LHCN-M2 (cell line): ENCODE measurements at places on chromosomes 7 and 10.
A peak's percentile ranks its signal among the peaks of the same experiment; 100 is the strongest.

DNA sequence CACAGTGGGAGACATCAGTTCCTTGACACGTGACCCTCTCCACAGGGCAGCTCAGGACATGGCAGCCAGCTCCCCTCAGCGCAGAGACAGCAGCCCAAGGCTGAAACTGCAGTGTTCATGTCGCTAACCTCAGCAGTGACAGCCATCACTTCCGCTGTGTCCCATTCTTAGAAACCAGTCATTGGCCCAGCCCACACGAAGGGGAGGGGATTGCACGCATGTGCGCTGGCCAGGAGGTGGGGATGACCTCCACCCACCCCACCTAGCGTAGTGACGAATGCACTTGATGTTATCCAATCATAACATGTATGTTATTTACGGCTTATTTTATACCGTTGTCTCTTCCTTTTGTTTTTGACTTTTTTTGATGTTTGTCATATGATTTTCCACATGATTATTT is 36.9 kb upstream of the EGFR start:
- no peak for DNase-seq

- no peak for DNase-seq
Measured at GRCh38 chr7:18390535-18390907, 105.0 kb upstream of the HDAC9 start.

DNA sequence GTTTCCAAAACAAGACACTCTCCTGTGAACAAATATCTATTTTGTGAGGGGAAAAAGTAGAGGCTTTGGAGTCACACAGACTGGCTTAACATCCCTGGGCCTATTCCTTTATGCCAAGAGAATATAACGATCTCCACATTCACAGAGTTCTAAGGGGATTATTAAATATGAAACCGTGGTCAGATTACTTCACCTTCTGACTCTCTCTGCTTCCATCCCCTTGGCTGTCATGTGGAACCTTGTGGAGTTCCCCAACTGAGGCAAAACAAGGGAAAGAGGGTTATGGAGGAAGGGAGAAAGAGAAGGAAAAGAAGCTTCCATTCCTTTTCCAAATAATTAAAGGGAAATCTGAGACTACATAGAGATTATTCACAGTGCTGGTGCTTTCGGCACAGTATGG is 55.5 kb upstream of the ATP6V0A4 start:
- DNase-seq = no peak

DNA sequence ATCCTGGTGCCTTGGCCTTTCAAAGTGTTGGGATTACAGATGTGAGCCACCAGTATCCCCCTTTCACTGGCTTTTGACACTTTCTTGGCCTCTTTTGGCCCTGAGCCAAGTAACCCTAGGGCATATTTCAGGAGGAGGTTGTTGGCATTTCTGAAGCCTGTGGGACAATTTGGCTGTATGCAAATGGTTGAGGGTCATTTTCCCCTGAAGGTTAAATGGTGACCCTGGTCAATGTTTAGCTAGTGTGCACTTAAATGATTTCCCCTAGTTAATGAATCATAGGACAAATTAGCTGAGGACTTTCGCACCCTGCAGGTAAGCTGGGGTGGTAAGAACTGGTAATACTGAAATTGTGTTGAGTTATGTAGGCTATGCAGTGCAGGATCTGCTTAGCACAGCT is 660.5 kb downstream of the LRMDA start:
- DNase-seq = no peak

GRCh38 chr7:117941138-117941810 is 68.0 kb upstream of the CTTNBP2 start:
- DNase-seq = no peak

DNA sequence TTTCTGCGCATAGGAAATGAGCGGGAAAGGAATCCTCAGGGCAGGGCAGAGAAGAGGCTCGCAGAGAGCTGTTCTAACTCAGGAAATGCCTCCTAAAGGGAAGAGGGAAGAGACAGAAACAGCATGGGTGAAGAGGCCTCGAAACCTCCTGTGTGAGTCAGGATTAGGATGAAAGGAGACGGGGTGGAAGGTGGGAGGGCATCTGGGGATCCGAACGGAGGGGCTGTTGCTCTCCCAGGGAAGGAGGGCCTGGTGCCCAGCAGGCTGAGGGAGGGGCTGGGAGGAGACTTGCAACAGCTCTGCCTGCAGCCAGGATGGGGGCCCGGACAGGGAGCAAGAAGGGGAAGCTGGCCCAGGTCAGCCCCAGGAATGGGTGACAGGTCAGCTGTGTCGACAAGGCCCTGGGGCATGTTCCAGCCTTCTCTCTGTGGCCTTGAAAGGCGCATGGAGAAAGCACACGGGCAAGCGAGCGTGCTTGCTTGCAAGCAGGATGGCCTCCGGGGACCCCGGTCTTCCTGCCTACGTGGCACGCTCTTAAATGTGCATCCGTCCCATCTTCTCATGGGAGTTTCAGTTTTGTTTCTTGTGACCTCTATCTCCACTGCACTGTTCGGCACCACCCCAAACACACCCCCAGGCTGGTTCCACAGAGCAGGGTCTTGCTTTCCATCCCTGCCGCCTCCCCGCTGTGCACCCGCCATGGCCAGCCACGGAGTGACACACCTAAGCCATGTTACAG is 63.5 kb downstream of the HIPK2 start:
- no peak for DNase-seq

GRCh38 chr10:17233286-17233991 is 5.4 kb downstream of the VIM start:
- DNase-seq = no peak

- no peak for DNase-seq
Measured at GRCh38 chr7:29843093-29843492, 36.8 kb downstream of the WIPF3 start.

- DNase-seq = no peak
Measured at GRCh38 chr7:139798892-139799291, 21.1 kb upstream of the HIPK2 start.

DNA sequence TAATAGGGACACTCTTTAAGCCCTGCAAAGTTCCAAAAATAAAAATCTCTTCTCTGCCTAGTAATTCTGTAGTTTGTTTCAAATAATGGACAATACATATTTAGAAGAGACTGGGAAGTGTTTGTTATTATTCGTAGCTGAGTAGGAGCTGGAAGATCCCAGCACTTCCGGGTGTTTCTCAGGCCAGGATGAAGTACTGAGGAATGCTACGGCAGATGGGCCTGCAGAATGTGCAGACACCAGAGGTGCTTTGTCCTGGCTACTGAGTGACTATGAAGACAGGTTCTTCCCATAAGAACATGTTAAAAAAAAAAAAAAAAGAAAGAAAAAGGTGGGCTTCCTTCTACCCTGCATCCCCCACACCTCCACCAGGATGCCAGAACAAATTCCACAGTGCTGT is 36.1 kb downstream of the ETV1 start:
- DNase-seq = no peak

GRCh38 chr10:13056456-13057077 is 43.4 kb upstream of the OPTN start:
- DNase-seq = peak; percentile 15

DNA sequence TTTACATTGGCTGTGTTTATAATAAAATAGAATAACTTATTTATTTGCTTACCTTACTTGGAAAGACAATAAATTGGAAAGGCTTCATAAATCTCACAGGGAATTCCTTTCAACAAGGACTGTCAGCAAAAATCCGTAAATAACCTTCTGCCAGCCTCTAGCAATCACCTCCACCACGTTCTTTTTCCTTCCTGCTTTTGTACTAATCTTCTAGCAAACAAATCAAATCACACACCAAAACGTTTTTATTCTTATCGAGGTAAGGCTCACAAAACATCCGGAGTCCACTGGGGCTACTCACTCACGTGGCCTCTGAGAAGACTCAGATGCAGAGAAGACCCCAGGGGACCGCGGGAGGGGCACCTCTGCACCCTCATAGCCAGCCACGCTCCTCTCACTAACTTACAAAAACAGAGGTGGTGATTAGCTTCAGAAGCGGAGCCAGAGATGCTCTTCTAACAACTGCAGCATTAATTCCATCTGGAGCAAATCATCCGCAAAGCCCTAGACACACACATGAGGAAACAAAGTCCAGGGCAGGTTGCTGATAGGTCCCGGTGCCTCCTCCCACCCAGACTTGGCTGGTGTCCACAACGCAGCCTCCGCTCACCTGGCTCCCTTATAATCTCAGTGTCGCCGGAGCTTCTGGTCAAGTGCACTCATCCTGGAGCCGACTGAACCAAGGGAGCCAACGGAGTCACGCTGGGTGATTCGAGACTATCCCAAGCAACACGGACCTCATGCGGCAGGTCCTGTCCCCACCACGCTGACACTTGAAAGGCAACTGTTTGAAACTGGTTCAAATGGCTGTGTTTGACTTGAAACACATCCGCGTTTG is 22.5 kb downstream of the CTBP2 start:
- DNase-seq = no peak

GRCh38 chr10:43939939-43940820 is 291.5 kb upstream of the ZNF32 start:
- peak; percentile 32 for DNase-seq

DNA sequence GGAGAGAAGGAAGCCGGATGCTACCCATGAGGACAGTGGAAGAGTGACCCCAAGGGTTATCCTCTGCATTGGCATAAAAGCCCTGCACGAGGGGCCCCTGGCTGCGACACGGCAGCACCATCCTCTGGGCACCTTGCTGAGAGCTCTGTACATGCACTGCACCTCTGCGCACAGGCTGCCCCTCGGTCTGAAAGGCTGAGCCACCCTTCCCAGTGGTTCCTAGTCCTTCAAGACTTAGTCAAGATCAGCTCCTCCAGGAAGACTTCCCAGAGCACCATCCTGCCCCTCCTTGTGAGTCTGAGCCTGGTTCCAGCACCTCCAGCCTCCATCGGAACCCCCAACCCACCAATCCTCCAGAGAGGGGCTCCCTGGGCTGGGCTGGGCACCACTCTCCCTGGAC is 37.9 kb upstream of the CNPY1 start:
- DNase-seq = no peak

DNA sequence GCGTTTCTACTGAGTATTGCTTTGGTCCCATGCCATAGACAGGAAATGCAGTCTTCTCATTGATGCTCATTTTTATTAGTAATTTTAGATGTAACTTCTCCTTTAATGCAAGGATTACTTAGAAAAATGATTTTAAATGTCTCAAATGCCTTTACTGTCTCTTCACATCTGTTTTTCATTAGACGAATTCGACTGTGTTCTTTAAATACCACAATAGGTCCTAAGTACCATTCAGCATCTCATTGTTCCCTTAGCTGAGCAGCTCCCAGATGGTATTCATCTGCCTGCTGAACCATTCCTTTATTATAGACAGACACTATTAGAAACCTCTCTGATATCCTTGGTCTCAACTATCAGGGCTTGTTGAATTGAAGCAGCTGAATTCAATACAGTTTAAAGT is 113.6 kb downstream of the LSMEM1 start:
- no peak for DNase-seq

GRCh38 chr10:62637249-62638061 is 167.1 kb upstream of the ADO start:
- DNase-seq = peak; percentile 25

GRCh38 chr10:59896191-59896590 is 10.2 kb downstream of the CCDC6 start:
- no peak for DNase-seq

- DNase-seq = no peak
Measured at GRCh38 chr7:50664937-50665336, 99.7 kb upstream of the DDC start.

DNA sequence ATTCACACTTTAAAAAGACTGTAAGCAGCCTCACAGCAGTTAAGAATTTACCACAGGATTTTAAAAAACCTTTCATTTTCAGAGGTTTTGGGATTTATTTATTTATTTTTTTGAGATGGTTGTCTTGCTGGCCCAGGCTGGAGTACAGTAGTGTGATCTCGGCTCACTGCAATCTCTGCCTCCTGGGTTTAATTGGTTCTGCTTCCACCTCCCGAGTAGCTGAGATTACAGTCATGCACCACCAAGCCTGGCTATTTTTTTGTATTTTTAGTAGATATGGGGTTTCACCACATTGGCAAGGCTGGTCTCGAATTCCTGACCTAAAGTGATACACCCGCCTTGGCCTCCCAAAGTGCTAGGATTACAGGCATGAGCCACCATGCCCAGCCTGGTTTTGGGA is 19.1 kb downstream of the MINDY4 start:
- DNase-seq = no peak

DNA sequence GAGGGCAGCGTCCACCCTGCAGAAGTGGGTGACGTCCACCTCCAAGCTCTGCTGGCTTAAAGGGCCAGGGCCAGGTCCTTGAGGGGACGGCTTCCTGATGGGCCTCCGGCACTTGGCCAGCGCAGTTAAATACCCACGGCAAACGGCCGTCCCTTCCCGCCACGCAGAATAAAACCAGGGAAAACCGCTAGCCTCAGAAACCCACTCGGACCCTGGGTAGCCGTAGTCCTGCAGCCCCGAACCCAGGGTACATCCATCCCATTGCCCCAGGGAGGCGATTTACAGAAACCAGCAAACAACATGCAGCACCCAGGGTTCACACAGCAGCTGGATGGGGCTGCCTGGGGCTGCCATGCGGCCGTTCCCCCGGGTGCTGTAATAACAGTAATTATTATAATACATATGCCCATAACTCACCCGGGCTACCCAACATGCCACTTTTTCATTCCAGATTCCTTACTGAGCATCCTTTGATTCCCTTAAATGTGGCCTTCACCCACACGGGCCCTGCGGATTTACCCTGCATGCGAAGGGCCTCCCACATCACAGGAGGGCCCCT is 81.5 kb upstream of the PDGFA start:
- DNase-seq = no peak

- DNase-seq = peak; percentile 18
Measured at GRCh38 chr7:45238806-45239205, 81.2 kb downstream of the RAMP3 start.

DNA sequence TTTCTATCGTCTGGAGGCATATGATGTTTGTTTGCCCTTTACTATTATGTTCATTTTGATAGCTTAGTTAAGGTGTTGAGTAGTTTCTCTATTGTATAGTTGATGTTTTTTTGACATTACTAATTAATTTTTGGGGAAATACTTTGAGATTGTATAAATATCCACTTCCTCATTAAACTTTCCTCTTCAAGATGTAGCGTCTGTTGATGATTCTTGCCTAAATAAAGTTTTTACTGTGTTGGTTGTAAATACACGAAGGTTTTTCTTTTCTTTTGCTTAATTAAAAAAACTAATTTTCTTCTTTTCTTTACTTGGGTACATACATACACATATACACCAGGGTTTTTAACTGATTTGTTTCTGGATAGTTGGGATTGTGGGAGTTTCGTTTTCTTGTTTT is 8.5 kb downstream of the KMT2E start:
- no peak for DNase-seq

GRCh38 chr10:9615189-9615588 is 1402.5 kb upstream of the CELF2 start:
- peak; percentile 30 for DNase-seq

DNA sequence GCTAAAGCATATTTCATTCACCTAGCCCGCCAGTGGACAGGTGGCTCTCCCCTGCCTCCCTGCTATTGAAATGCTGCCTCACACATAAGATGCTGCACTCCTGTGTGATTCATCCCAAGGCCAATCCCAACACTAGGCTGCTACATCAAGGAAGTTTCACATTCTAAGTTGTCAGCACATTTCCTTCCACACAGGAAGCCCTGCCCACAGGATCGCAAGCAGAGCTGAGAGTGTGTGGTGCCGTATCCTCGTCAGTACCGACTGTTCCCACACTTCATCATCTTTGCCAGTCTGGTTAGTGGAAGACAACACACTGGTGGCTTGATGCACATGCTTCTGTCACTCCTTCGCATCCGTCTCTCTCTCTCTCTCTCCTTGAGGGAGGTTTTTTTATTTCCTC is 194.3 kb upstream of the PPP2R2D start:
- no peak for DNase-seq
